Stomach (tissue), 19 donors: ENCODE measurements at places on chromosomes 5 and 9. TPM values are rescaled to one million over a fixed set of nuclear protein-coding genes. Genes with fewer than 3 reads are reported as not detected.

- H3K27me3 ChIP-seq = no peaks in the 10 kb centered on the region
- H3K36me3 ChIP-seq = peaks cover 4% of the 10 kb centered on the region
- no peak overlapping the region for H3K27ac ChIP-seq
- no peak overlapping the region for H3K4me3 ChIP-seq
Measured at GRCh38 chr9:91734371-91734981, 215.6 kb downstream of the ROR2 start.

The CCL27 gene
- total RNA-seq = not detected

GRCh38 chr5:79842991-79843390, 148.1 kb downstream of the MTX3 start:
- no peaks in the 10 kb centered on the region for H3K4me1 ChIP-seq
- no peak overlapping the region for H3K4me3 ChIP-seq
- DNase-seq = no peak
- no peaks in the 10 kb centered on the region for H3K36me3 ChIP-seq
- no peaks in the 10 kb centered on the region for H3K27me3 ChIP-seq

DNA sequence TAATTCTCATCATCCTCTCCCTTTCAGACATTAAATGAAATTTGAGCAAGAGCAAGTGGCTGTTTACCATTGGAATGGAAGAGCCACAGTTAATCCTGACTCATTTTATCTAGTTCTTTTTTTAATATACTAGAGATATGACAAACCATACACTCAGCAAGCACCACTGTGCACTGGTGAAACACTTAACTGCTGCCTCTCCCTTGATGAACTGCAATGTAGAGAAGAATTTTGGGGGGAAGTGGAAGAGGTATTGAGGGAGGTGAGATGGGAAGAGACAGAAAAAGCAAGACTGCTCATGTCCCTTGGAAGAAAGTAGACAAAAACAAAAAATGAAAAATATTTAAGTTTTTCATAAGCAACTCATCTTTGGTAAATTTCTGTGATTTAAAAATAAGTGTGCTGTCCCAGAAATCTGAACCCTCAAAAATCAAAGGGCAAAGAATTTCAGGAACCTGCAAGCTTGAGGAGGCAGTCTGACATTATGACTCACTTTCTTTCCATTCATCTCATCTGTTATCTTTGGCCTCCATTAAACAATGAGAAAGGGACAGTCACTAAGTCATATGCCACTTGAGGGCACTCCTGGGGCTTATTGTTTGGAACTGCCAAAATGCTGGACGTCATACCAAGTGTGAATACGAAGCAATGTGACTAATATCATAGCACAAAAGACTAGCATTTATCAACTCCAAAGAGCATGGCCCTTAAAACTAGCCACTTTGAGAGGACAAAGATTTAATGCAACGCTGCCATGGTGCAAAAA, 566.8 kb upstream of the DMAC1 start:
- no peaks in the 10 kb centered on the region for H3K36me3 ChIP-seq
- no peak for DNase-seq
- H3K27me3 ChIP-seq = no peaks in the 10 kb centered on the region

- no peak for DNase-seq
- no peaks in the 10 kb centered on the region for H3K4me1 ChIP-seq
- H3K4me3 ChIP-seq = no peak overlapping the region
- no peak overlapping the region for H3K27ac ChIP-seq
- no peaks in the 10 kb centered on the region for H3K36me3 ChIP-seq
Measured at GRCh38 chr5:32520972-32521371, 64.4 kb upstream of the SUB1 start.

DNA sequence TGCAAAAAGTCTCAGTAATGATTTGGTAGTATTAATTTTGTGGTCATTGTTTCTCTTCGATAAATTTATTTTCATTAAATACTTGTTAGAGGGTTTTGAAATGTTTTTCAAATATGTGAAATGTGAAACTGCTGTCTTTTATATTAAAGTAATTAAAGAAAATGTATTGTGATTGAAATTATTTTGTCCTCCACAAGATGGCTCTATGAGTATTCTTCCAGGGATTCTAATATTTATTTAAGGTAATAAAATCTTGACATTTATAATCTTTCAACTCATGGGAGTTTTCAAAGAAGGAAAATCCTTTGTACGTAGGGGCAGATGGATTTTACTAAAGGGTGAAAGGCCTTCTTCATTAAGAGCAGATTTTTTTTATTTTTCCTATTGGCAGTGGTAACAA, 19.3 kb downstream of the ISOC1 start:
- peaks cover 2% of the 10 kb centered on the region for H3K36me3 ChIP-seq
- no peak overlapping the region for H3K4me3 ChIP-seq
- H3K4me1 ChIP-seq = no peaks in the 10 kb centered on the region
- H3K27me3 ChIP-seq = no peaks in the 10 kb centered on the region
- no peak for DNase-seq

DNA sequence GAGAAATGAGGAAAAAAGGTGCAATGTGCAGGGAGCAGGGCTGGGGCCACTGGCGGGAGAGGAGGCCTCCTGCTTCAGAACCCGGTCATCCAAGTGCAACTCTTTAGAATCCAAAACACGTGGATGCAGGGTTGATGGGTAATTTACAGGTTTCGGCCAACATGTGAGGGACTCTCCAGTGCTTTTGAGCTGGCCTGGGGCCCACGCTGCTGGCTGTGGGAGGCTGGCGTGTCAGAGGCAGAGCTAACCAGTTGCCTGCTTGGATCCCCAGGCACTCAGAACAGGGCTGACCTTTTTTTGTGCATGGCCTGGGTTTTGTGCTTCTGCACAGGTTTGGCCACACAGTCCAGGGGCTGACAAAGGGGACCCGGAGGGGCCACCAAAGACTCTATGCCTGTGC, 61.6 kb downstream of the GADD45G start:
- H3K27me3 ChIP-seq = no peaks in the 10 kb centered on the region
- H3K36me3 ChIP-seq = no peaks in the 10 kb centered on the region
- peak overlapping the region; percentile 82 for H3K27ac ChIP-seq

The TBCA gene
- 110 TPM for total RNA-seq

GRCh38 chr5:155343468-155343867, 329.9 kb downstream of the KIF4B start:
- H3K36me3 ChIP-seq = no peaks in the 10 kb centered on the region
- no peaks in the 10 kb centered on the region for H3K27me3 ChIP-seq
- no peak for DNase-seq
- H3K27ac ChIP-seq = no peak overlapping the region

- H3K36me3 ChIP-seq = no peaks in the 10 kb centered on the region
- no peak overlapping the region for H3K4me3 ChIP-seq
- DNase-seq = no peak
- no peaks in the 10 kb centered on the region for H3K27me3 ChIP-seq
Measured at GRCh38 chr5:11792621-11793020, 111.6 kb downstream of the CTNND2 start.

GRCh38 chr5:124648902-124649467, 97.5 kb downstream of the ZNF608 start:
- H3K4me1 ChIP-seq = peaks cover 39% of the 10 kb centered on the region
- no peak overlapping the region for H3K27ac ChIP-seq
- H3K4me3 ChIP-seq = no peak overlapping the region
- DNase-seq = no peak
- H3K27me3 ChIP-seq = peaks cover 3% of the 10 kb centered on the region
- peaks cover 29% of the 10 kb centered on the region for H3K36me3 ChIP-seq

GRCh38 chr5:42751044-42751443, 5.6 kb upstream of the CCDC152 start:
- H3K27me3 ChIP-seq = no peaks in the 10 kb centered on the region
- H3K36me3 ChIP-seq = no peaks in the 10 kb centered on the region

GRCh38 chr9:126937444-126937843, 22.9 kb downstream of the RALGPS1 start:
- H3K4me1 ChIP-seq = peaks cover 30% of the 10 kb centered on the region
- H3K27me3 ChIP-seq = no peaks in the 10 kb centered on the region
- DNase-seq = no peak
- H3K36me3 ChIP-seq = no peaks in the 10 kb centered on the region
- no peak overlapping the region for H3K4me3 ChIP-seq

- no peak overlapping the region for H3K27ac ChIP-seq
- no peak overlapping the region for H3K4me3 ChIP-seq
- H3K4me1 ChIP-seq = peaks cover 14% of the 10 kb centered on the region
Measured at GRCh38 chr9:94599102-94599501, 5.5 kb upstream of the FBP2 start.

The PPP6C gene
- total RNA-seq = 47.8 TPM

GRCh38 chr9:70873506-70873905, 247.9 kb downstream of the TRPM3 start:
- no peak overlapping the region for H3K4me3 ChIP-seq
- no peaks in the 10 kb centered on the region for H3K27me3 ChIP-seq
- H3K36me3 ChIP-seq = no peaks in the 10 kb centered on the region
- H3K27ac ChIP-seq = no peak overlapping the region

The DBH gene
- total RNA-seq = under 0.01 TPM

The CDH9 gene
- 2.0 TPM for total RNA-seq

DNA sequence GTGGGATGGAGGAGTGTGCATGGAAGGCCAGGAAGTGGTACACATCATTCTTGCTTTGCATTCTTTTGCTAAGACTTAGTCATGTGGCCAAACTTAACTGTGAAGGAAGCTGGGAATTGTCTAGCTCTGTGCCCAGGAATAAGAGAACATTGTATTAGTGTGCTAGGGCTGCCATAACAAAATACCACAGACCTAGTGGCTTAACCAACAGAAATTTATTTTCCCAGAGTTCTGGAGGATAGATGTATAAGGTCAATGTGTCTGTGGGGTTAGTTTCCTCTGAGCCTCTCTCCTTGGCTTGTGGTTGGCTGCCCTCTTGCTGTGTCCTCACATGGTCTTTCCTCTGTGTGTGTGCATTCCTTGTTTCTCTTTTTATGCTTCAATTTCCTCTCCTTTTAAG, 32.4 kb downstream of the NNT start:
- no peaks in the 10 kb centered on the region for H3K27me3 ChIP-seq
- no peak overlapping the region for H3K27ac ChIP-seq
- peaks cover 31% of the 10 kb centered on the region for H3K4me1 ChIP-seq
- no peak for DNase-seq

DNA sequence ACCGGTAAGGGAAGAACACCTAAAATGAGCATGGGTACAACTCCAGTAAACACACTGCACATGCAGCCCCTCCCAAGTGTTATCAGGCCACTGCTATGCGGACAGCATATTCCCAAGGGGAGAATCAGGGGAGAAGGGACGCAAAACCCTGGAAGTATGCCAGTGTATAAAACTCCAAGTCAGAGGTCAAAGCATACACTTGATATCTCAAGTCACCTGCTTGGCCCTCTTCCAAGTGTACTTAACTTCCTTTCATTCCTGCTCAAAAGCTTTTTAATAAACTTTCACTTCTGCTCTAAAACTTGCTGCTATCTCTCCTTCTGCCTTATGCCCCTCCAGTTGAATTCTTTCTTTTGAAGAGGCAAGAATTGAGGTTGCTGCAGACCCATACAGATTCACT, 408.1 kb downstream of the HTR1A start:
- no peak overlapping the region for H3K27ac ChIP-seq
- DNase-seq = no peak
- no peaks in the 10 kb centered on the region for H3K36me3 ChIP-seq
- H3K27me3 ChIP-seq = no peaks in the 10 kb centered on the region
- H3K4me3 ChIP-seq = no peak overlapping the region

DNA sequence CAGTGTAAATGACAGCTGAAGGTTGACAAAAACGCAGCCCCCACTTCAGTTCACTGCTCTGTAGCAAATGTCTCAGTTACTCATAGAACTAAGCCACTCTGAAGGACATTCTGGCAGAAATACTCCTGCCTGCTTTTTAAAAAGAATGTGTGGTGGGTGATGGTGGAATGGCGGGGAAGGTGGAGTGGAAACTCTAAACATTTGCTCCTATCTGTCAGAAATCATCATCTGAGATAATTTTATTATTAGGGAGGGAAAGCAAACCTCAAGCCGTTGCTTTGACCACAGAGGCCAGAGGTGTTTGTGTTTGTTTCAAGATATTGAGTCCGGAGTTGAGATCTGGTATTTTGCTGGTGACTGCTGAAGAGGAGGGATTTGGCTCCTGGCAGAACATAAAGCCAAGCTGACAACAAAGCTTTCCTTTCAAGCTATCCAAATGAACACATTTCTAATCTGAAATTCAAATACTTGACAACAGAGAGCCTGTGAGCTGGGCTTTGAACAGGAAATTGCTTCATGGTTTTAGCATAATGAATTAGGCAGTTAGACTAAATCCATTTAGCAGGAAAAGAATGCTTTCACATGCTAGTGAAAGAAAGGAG, 362.7 kb downstream of the CSNK1G3 start:
- no peak overlapping the region for H3K4me3 ChIP-seq
- H3K27me3 ChIP-seq = no peaks in the 10 kb centered on the region
- H3K27ac ChIP-seq = no peak overlapping the region
- peak; percentile 68 for DNase-seq
- no peaks in the 10 kb centered on the region for H3K36me3 ChIP-seq

The HMHB1 gene
- not detected for total RNA-seq

- H3K27me3 ChIP-seq = peaks cover 1% of the 10 kb centered on the region
- peak; percentile 63 for DNase-seq
- H3K36me3 ChIP-seq = no peaks in the 10 kb centered on the region
- no peaks in the 10 kb centered on the region for H3K4me1 ChIP-seq
- no peak overlapping the region for H3K27ac ChIP-seq
- H3K4me3 ChIP-seq = no peak overlapping the region
Measured at GRCh38 chr5:159864885-159865691, 51.2 kb upstream of the ADRA1B start.

The ADAMTS19 gene
- 18.0 TPM for total RNA-seq

GRCh38 chr5:143197260-143197656, 206.2 kb downstream of the NR3C1 start:
- no peak overlapping the region for H3K27ac ChIP-seq
- no peaks in the 10 kb centered on the region for H3K27me3 ChIP-seq
- no peaks in the 10 kb centered on the region for H3K36me3 ChIP-seq
- DNase-seq = no peak

DNA sequence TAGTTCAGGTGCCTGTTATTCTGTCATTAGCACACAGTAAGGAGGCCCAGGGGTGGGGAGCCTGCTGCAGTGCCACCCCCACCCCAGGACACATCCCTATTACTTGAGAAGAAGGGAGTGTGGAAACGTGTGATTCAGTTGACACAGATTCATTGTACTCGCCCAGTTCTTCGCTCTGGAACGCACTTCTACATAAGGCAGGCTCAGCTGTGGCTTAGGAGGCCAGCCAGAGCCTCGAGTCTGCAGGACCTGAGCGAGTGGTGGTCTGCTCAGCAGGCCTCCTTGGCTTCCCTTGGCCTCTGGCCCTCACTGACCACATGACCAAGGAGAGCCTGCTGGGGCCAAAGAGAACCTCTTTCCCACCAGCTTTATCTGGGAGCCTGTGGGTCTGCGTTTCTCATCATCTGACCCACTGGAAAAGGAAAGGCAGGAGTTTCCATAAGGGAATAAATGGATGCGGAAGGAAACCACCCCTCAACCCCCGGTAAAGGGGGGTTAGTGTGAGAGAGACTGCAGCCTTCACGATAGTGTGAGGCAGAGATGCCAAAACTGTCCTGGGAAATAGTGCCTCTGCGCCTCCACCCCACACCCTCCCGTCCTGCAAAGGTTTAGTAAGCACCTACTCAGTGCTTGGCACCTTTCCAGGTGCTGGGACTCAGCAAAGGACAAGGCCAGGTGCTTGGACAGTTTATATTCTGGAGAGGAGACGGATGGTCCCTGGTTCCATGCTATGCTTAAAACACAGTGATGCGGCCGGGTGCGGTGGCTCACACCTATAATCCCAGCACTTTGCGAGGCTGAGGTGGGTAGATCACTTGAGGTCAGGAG, 73.7 kb downstream of the PPARGC1B start:
- no peaks in the 10 kb centered on the region for H3K36me3 ChIP-seq
- H3K4me3 ChIP-seq = no peak overlapping the region
- H3K27me3 ChIP-seq = no peaks in the 10 kb centered on the region
- peaks cover 19% of the 10 kb centered on the region for H3K4me1 ChIP-seq
- H3K27ac ChIP-seq = peak overlapping the region; percentile 45

- peak overlapping the region; percentile 37 for H3K4me3 ChIP-seq
- DNase-seq = peak; percentile 27
Measured at GRCh38 chr5:5140479-5141338, 579 bp downstream of the ADAMTS16 start.

- no peaks in the 10 kb centered on the region for H3K36me3 ChIP-seq
- no peaks in the 10 kb centered on the region for H3K27me3 ChIP-seq
- no peak overlapping the region for H3K27ac ChIP-seq
- H3K4me1 ChIP-seq = no peaks in the 10 kb centered on the region
- H3K4me3 ChIP-seq = no peak overlapping the region
Measured at GRCh38 chr5:122665051-122665450, 109.8 kb upstream of the SNX2 start.
